ENCODE measurements at places on chromosomes 4 and X.
A peak's percentile ranks its signal among the peaks of the same experiment; 100 is the strongest.

GRCh38 chrX:20271730-20272129 lies 5.0 kb upstream of the RPS6KA3 start:
- DNase-seq = no peak

DNA sequence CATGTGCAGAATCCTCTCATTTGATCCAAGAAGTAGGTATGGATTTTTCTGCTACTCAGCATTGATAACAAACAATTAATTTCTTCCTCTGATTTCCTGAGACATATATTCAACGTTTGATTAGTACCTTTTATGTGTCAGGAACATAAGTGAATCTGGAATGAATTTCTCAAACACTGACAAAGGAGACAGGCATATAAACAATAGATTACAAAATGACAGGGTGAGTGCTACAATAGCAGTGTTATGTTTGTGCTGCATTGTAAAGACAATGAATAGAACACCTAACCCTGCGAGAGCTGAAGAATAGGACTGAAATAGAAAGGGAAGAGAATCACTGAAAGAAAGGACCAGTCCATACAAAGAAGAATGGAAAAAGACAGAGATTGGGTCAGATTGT lies 52.9 kb downstream of the ARHGAP24 start:
- DNase-seq = no peak

DNA sequence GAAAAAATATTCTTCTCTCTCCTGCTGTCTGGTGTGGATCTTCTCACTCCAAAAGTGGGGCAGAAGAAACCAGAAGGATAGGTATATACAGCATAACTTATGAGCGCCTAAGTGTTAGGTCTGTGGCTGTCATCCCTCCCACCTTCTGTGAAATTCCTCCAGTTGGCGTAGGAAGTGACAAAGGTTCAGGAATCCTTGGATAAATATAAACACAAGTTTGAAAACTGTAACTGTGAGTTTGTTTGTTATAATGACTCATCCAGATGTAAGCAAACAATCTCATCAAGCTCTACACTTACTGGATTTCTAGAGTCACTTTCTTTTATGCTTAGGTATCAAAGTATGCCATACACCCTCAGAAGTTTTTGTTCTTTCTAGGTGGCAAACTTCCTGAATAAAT lies 405.2 kb downstream of the FAT4 start:
- no peak for DNase-seq

- DNase-seq = no peak
These were observed 92.1 kb upstream of the WDFY3 start for GRCh38 chr4:85058551-85058950.

- peak; percentile 92 for DNase-seq
These were observed at the start of gene MAML3 for GRCh38 chr4:140153718-140154571. Gene MAML3 (minus strand): TSS chr4:140154184. CDS start chr4:140153327, 857 bp downstream.

DNA sequence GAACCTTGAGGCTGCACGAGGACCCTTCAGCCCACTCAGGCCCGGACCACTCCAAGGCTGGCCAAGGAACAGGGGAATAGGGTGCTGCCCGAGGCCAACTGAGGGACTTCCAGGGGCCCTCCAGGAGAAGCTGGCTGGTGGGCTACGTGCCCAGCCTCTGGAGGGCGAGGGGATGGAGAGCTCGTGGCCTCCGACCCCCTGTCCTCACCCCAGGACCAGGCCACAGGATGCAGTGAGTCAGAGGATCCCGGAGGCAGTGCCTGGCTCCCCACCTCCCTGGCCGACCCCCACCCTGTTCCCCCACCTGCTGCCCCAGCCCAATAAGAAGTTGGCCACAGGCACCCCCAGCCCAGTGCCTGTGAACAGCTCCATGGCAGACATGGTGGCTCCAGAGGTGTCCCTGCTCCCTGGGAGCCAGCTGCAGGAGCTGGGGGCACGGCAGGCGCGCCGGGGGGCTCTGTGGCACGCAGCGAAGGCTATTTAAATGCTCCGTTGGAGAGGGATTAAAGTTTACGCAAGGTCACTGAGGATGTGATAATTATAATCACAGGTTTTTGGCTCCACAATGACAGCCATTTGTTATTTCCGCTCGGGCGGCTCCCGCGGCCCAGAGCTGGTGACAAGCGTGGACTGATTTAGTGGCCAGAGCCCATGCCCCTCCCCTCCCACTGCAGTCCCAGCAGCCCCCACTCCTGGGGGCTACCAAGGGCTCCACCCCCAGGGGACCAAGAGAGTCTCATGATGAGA lies 95.7 kb upstream of the NKX1-1 start:
- no peak for DNase-seq

DNA sequence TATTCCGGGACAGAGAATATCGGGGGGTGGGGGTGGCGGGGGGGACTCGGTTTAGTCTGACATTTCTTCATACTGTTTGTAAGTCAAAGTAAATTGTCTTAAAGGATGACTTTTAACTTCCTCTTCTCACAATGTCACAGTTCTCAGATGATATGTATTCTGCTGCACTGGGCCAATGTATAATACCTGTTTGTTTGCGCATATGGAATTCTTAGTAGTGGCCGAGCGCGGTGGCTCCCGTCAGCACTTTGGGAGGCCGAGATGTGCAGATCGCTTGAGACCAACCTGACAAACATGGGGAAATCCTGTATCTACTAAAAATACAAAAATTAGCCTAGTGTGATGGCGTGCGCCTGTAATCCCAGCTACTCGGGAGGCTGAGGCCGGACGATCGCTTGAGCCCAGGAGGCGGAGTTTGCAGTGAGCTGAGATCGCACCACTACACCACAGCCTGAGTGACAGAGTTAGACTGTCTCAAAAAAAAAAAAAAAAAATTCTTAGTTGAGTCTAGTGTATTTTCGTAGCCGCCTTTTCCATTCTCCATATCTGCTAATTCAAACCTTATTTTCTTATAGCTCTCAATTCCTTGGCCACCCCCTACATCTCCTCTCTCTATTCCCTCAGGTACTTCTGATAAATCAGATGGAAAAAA lies 851 bp downstream of the POLR2B start:
- no peak for DNase-seq

DNA sequence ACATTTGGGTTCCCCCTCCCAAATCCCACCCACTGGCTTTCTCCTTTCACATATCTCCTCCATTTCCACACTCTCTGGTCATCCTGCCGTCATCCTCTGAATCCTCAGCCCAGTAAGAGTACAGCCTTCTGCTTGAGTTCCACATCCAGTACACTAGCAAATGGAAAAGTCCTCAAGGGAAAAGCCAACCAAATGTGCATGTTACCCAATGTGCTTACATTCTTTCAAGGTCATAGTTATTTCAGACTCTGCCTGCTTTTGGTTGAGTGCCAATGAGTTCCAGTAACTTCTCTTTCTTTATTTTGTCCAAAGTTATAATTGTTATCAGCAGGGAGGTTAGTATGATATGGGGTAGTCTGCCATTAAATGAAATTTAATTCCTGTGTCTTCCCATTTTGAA lies 78.1 kb downstream of the SRPX start:
- no peak for DNase-seq

GRCh38 chr4:74367656-74368290 lies 2.8 kb downstream of the EREG start:
- DNase-seq = no peak

DNA sequence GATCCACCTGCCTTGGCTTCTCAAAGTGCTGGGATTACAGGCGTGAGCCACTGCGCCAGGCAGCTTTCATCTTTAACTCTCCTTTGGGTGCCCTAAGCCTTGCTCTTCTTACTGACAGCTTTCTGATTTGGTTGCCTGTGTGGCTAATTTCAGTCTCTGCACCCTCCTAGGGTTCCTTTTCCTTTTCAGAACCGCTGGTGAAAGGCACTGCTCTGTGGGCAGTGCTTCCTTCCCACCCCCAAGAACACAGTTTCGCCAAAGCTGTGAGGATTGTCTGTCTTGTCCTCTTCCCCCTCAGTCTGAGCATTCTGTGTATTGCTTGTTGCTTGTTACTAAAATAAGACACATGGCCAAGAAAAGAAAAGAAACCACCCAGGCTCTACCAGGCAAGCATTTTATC lies 101.4 kb upstream of the FRMPD3 start:
- no peak for DNase-seq

Data from skin of body (tissue), 3 donors.